ENCODE measurements at places on chromosomes 2 and 18.
A peak's percentile ranks its signal among the peaks of the same experiment; 100 is the strongest.

GRCh38 chr18:56984731-56985130, 162.2 kb upstream of the BOD1L2 start:
- DNase-seq = no peak

DNA sequence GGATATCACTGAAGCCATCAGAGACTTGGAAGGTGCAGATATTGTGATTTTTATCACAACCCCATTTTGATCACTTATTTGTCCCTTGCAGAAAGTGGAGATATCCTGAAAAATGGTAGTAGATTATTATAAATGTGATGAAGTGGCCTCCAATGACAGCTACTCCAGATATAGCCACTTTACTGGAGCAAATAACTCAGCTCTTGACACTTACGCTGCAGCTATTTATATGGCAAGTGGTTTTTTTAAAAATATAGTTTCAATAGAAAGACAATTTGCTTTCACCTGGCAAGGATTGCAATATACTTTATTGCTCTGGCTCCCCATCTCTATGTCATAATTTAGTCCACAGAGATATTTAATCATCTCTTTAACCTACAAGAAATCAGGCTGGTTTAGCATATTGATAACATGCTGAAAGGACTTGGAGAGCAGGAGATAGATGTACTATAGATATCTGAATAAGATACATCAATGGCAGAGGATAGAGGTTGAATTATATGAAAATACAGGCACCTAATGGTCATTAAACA, 182.8 kb upstream of the SKOR2 start:
- DNase-seq = no peak

DNA sequence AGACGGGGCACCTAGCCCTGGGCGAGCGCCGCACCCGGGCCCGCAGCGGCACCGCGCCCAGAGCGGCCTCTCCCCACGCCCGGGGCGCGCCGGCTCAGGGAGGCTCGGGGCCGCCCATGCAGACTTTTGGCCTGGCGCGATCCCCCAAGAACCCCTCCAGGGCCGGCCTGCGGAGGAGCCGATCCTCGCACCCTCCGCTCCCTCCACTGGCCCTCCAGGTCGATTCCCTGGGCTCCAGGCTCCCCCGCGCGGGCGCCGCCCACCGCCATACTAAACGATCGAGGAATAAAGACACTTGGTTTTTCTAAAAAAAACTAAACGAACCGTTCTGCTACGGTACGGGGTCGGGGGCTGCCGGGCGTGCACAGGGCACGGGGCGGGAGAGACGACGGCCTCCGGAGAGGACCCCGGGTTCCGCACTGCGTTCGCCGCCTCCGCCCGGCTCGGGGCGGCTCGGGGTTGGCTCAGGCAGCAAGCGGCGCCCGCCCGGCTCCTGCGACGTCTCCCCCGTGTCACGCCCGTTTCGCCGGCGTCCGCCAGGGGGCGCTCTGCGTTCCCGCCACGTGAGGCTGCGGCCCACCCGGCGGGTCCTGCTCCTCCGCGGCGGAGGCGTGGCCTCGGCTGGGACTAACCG, 365 bp upstream of the KHK start:
- peak; percentile 96 for DNase-seq

GRCh38 chr2:149729586-149729985, 142.0 kb upstream of the MMADHC start:
- no peak for DNase-seq

DNA sequence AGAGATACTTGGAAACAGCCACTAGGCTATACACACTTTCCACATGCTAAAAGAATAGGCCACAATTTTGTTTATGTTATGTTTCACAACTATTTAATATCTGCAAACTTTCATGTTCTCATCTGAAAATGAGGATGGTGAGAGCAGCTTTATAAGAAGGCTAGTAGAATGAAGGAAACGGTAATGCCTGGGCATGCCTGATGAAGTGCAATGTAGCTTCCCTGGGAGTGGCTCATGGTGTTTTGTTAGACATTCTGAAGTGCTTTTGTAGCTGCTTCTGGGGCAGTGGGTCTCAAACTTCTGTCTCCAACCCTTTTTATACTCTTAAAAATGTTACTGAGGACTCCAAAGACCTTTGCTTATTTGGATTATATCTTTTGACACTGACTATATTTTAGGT, 193.3 kb upstream of the VWC2L start:
- DNase-seq = no peak

GRCh38 chr2:224689539-224689938, 26.6 kb downstream of the CCDC195 start:
- no peak for DNase-seq

- DNase-seq = no peak
Observed at GRCh38 chr18:77039196-77040130, 93.1 kb downstream of the MBP start.

GRCh38 chr2:8847400-8847799, 10.0 kb upstream of the KIDINS220 start:
- DNase-seq = no peak

- DNase-seq = no peak
Observed at GRCh38 chr2:147538821-147539220, 306.0 kb upstream of the ACVR2A start.

DNA sequence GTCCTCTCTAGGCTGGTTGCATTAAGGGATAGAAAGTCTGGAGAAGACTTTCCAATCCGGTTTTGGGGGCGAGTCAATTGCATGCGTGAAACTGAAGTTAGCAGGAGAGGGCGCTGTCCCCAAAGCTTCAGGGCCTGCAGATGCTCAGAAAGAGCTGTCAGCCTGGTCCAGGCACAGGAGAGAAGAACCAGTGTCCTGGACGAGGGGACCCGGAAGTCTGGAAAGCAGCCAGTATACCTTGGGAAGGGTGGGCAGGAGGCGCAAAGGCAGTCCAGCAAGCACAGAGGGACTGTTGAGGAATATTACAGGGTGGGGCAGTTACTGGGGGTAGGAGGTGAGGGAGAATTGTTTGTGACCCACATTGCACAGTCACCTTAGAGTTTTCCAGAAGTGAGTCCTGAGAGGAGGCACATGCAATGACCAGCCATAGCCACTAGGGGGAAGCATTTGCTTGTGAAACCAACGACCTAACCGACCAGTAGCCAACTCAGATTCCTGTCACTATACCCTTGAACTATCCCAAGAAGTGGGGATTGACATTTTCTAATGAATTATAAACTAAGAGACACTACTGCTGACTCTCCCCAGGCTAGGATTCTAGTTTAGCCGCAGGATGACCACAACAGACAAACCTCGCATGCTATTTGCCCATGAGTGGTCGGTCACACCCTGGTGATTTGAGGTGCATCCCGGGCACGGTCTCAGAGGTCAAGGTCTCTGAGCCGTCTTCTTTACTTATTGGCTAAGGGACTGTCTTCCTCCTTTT, 172.8 kb downstream of the RDH14 start:
- DNase-seq = peak; percentile 88

- peak; percentile 71 for DNase-seq
Observed at GRCh38 chr2:201470821-201471731, 19.5 kb downstream of the STRADB start.

GRCh38 chr2:200968162-200968561, 4.7 kb upstream of the ORC2 start:
- no peak for DNase-seq

GRCh38 chr2:181308766-181309515, 148.2 kb upstream of the ITGA4 start:
- no peak for DNase-seq

- peak; percentile 46 for DNase-seq
Observed at GRCh38 chr2:204150721-204151120, 214.2 kb downstream of the ICOS start.

DNA sequence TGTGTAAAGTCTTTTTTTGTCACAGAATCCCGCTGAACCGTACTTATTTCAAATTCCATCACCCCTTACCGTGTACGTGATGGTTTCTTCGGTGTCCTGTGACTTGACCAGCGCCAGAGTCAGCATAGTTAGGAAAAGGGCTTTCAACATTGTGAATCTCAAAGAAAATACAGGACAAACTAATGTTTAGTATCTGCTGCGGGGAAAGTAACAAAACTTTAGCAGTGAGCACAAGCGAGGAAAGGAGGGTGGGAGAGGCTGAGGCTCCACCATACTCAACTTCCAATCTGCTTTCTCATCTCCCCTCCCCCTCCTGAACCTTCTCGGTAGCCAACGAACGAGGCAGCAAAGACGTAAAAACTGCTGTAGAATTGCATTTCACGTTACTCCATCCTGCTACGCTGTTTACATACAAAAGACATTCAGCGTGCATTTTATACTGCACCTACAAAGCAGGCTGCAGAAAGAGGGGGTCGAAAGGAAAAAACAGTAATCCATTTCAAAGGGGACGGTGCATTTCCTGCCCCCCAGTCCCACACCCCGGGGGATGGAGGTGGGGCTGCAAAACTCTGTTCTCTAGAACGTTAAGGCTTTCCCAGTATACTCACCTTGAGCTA, 1.2 kb downstream of the EFEMP1 start:
- DNase-seq = peak; percentile 55

DNA sequence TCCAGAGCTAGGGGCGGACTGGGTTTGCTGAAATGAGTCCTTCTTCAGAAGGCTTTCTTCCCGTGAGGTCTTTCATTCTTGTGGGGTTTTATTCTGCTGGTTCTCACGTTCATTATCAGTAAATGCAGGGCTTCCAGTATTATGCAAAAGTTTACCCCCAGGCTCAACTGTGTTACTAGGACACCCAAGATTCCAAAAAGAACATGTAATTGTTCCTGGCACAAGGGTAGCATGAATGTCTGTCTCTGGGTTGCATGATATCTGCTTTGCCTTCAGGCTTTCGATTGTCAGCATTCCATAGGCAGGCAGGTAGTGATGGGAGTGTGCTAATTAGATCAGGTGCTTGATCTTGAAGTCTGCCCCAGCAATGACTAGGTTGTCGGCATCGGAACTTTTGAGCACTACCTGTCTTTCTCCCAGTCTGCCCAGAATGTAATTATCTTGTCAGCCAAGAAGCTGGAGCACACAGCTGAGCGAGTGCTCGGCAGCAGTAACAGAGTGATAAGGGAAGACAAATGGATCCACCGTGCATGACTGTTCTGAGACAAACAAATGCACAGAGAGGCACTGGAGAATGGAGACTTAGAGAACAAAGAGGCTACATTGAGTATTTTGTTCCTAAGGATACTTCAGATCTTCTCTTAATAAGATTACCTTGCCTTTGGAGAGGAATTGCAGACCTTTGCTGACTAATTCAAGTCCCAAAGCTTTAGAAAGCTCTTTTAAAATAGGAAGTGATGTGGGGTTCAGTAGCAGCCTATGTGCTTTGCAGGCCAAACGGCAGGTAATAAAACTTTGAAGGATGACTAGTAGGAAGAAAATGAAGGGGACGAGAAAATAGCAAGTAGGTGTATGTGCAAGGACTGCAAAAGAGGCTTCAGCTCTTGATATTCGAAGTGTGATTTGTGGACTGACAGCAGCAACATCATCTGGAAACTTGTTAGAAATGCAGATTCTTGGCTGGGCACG, 41.9 kb downstream of the ITGB6 start:
- no peak for DNase-seq

DNA sequence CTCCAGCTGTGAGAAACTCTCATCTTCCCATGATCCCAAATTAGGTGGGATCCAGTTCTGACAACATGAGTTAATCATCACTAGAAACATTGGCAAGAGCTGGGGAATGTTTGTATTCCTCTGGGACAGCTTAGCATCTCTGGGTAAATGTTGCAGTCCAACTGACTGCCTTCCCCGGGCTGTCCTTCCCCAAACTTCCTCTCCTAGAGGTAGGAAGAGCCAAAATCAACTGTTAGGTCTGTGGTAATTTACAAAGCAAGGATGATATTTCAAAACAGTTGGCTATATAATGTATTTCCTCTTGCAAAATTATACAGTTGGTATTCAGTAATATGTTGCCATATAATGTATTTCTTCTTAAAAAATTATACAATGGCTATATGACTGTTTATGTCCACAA, 148.5 kb downstream of the MGAT5 start:
- no peak for DNase-seq

DNA sequence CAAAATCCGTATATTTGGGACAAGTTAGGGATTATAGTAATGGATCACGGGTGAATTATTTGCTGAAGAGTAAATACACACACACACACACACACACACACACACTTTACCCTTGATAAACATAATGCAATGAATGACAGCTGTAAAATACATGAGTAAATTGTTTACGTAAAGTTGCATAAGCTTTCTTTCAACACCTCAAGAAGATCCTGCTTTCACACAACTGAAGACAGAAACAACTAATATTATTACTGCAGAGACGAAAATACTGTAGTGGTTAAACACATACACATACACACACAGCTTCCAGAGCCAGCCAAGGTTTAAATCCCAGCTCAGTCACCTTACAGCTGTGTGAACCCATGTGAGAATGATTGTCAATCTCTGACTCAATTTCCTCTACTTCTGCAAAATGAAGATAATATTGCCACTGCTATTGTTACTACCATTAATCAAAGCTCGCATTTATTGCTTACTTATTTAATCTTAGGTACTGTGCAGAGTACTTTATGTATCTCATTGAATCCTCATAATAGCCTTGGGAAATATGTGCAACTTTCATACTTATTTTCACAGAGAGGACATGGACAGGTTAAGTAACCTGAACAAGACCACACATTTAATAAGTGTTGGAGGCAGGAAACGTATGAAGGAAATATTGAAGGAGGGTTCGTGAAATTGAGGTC, 50.6 kb upstream of the DOK6 start:
- no peak for DNase-seq

GRCh38 chr2:62304429-62305417, 108.8 kb downstream of the B3GNT2 start:
- peak; percentile 69 for DNase-seq

DNA sequence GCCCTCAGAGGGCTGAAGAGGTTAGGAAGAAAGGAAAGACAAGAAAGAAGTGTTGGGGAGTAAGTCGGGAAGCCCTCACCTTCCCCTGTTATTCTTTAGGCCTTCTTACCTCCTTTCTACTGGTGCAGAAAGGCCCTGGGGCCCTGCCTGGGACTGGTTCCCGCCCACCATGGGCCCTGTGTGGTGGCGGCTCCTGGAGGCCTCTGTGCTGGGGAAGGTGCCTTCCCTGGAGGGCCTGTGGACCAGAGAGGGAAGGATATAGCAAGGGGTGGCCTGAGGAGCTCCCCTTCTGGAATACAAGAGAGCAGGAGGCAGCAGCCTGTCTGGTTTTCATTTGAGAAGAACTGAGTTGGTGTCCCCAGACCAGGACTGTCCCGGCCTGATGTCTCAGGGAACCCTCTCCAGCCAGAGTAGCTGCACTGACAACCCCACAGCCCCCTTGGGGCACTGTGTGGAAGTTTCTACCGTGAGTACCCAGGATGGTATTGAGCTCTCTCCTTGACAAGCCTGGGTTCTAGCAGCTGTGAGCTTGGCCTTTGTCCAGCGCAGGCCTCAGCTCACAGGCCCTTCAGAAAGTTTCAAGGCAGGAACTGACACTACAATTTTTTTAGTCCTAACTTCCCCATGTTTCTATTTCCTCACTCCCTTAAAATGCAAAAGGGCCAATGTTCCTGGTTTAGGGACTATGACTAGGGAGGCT, 47.1 kb downstream of the EFR3B start:
- no peak for DNase-seq

DNA sequence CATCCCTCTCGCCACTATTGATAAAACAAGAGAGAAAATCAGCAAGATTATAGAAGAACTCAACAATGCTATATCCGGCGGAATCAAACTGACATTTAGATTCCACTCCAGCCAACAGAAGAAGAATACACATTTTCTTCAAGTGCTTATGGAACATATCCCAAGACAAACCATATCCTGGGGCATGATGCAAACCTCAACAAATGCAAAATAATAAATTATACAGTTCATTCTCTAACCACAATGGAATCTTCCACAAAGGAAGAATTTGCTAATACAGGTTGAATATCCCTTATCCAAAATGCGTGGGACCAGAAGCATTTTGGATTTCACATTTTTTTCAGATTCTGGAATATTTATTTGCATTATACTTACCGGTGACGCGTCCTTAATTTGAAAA, 51.4 kb upstream of the YPEL5 start:
- DNase-seq = no peak
